ENCODE measurements at places on chromosomes 4 and X. TPM values are rescaled to one million over a fixed set of nuclear protein-coding genes. Genes with fewer than 3 reads are reported as not detected.
A peak's percentile ranks its signal among the peaks of the same experiment; 100 is the strongest.

- no peak overlapping the region for H3K4me3 ChIP-seq
- H3K27me3 ChIP-seq, result no peaks in the 10 kb centered on the region
- peak; percentile 67 for DNase-seq
- no peak overlapping the region for H3K27ac ChIP-seq
- no peaks in the 10 kb centered on the region for H3K36me3 ChIP-seq
These were observed 14.5 kb upstream of the DACH2 start for GRCh38 chrX:86133761-86134160.

DNA sequence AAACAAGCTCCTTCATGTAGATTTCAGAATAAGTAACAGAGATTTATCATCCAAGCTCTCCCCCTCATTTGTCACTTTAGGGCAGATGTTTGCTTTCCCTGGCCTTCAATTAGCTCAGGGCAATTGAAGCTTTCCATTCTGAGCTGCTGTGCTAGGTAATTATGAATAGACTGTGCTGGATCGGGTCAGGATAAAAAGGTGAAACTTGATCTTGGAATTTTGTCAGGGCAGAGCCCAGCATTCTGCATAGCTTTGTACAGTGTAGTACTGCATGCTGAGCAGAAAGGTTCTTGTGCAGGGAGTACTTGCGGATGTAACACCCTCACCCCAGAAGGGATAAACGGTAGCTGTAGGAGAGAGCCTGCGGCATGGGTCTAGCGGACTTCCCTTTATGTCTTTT lies 64.0 kb upstream of the CLDN34 start:
- no peak overlapping the region for H3K4me3 ChIP-seq
- no peaks in the 10 kb centered on the region for H3K4me1 ChIP-seq
- H3K27me3 ChIP-seq, result no peaks in the 10 kb centered on the region

DNA sequence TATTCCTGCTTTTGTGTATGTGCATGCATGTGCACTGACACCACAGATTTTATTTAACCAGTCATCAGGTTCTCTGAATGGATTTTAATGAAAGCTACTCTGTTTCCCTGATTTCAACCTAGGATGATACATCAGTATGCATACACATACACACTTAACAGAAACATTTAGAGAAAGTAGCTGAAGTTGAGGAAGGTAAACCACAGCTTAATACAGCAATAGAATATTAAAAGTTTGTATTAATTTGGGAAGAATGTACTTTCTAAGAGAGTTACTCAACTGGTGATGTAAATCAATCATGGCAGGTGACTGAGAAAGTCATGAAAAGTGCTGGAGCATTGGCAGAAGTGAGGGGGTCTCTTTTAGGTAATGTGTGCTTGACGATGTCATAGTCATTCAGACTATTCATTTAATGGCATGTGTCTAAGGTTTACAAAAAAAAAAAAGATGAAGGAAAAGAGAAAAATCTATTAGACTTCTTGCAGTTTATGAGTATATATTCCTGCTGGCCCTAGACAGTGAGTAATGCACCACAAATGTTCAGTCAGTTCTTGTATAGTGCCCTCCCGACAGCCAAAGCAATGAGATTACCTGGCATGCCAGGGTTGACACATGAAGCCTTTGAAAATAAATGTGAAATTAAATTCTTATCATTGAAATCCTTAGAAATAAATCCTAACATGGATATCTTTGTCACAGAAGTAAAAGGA lies 187.6 kb downstream of the RAPGEF2 start:
- H3K36me3 ChIP-seq, result no peaks in the 10 kb centered on the region
- no peak overlapping the region for H3K27ac ChIP-seq
- no peak overlapping the region for H3K4me3 ChIP-seq
- no peak for DNase-seq
- H3K27me3 ChIP-seq, result no peaks in the 10 kb centered on the region

DNA sequence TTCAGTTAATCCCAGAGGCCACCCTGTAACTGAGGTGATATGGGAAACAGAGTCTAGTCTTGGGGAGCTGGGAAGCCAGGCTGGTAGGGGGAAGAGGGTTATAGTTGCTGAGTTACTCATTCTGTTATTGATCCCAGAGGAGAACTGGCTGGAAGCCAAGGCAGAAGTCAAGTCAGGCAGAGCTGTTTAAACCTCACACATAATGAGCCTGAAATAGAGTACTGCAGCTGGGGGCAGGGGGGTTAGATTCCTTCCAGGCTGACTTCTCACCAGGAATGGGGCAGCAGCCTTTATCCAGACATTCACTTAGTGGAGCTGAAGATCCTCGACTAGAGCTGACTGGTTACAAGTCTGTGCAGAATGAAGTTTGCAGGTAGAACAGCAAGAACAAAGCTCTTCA lies 144.9 kb downstream of the C4orf33 start:
- peaks cover 10% of the 10 kb centered on the region for H3K4me1 ChIP-seq
- H3K36me3 ChIP-seq, result no peaks in the 10 kb centered on the region
- H3K27me3 ChIP-seq, result no peaks in the 10 kb centered on the region
- no peak overlapping the region for H3K4me3 ChIP-seq
- H3K27ac ChIP-seq, result no peak overlapping the region
- DNase-seq, result no peak

DNA sequence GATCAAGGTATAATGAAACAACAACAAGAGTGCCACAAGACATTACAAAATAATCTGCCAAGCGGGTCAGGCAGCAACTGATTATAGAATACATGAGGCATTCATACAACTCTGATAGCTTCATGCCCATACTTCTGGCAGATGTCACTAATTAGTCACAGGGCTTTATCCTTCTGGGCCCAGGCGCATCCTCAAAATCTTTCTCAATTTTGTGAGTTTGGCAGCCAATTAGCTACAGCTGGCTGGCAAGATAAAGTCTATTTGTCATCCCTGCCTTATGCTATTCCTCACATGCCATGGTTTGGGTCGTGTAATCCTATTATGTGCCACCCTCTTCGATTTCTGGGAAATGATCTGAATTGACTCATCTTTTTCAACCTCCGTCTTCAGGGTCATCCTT lies 254.3 kb downstream of the PACRGL start:
- DNase-seq, result no peak
- no peaks in the 10 kb centered on the region for H3K36me3 ChIP-seq
- no peaks in the 10 kb centered on the region for H3K27me3 ChIP-seq
- H3K27ac ChIP-seq, result no peak overlapping the region
- H3K4me1 ChIP-seq, result no peaks in the 10 kb centered on the region
- no peak overlapping the region for H3K4me3 ChIP-seq

DNA sequence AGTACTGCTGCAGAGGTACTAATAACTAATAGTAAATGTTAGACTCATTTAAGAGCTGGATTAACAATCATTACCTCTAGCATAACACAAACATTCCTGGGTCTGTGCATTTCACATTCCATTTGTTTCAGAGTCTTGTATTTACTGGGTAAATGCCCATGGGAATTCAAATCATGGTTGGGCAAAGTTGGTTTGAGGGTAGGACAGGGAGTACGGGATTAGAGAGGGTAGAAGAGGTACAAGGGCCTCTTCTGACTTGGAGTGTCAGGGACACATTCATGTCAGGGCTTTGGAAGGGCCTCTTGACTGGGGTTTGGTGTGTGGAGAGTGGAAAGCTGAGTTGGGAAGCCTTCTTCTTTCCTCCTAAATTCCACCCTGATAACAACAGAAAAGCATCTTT lies 65.9 kb downstream of the WWC2 start:
- no peak overlapping the region for H3K4me3 ChIP-seq
- no peaks in the 10 kb centered on the region for H3K4me1 ChIP-seq
- no peak overlapping the region for H3K27ac ChIP-seq
- H3K27me3 ChIP-seq, result no peaks in the 10 kb centered on the region
- H3K36me3 ChIP-seq, result no peaks in the 10 kb centered on the region

DNA sequence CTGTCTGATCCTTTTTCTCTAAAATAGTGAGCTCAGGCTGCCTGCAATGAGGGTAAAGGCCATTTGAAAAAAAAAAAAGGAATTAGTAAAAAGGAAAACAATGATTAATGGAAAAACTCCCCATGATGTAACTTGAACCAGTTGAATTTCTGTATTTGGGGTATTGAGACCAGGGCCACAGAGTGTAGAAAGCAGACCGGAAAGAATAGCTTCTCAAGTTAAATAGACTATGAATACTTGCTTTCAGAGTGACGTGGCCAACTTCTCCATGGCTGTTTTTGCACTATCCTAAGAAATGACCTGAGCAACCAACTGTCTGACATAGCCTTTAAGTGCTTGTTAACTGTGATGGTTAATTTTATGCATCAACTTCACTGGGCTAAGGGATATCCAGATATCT lies 222.1 kb upstream of the INTU start:
- no peak overlapping the region for H3K27ac ChIP-seq
- H3K36me3 ChIP-seq, result no peaks in the 10 kb centered on the region
- no peaks in the 10 kb centered on the region for H3K4me1 ChIP-seq

The NALF2 gene
- total RNA-seq, result 0.65 TPM

The PLP1 gene
- 1.2 TPM for total RNA-seq

The SLC25A53 gene
- total RNA-seq, result 5.8 TPM

The C1QTNF7 gene
- not detected for total RNA-seq
